ENCODE measurements at places on chromosomes 4 and X.
A peak's percentile ranks its signal among the peaks of the same experiment; 100 is the strongest.

DNA sequence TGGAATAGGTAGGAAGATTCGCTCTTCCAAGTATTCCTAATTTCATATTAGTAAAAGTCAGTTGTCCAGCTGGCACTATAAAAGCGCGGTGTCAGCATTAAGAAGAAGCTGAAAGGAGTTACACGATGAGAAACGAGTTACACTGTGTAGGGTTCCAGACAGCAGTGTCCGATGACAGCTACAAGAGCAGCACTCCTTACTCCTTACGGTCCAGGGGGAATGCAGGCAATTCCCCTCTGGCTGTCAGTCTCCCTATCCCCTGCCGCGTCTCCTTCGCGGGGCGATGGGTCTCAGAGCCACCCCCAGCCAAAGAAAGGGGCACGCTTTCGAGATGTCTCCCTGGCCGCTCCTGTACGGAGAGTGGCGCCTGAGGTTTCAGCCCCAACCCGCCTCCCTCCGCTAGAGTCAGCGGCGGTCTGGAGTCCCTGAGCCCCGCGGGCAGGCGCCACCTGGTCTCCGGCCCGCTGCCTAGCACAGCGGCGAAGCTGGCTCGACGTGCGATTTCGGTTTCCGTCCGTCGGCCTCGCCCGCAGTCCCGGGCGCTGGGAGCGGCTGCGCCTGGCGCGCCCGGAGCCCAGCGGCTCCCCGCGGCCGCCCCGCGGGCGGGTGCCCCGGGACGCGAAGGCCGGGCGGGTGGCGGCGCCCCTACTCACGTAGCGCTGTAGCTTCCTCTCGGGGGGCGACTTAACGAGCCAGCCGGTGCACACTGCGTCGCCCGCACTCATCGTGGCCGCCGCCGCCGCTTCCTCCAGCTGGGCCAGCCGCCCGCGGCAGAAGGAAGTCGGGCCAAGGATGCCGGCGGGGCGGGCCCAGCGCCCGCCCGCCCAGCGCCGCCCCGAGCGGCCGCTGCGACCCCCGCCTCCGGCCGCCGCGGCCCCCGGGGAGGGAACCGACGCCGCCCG is at the start of gene GAB3:
TSS of gene GAB3 (minus strand) at position 777 of the 902 bp plus-strand sequence. CDS start at position 725, 52 bp downstream.
- DNase-seq: peak; percentile 51

DNA sequence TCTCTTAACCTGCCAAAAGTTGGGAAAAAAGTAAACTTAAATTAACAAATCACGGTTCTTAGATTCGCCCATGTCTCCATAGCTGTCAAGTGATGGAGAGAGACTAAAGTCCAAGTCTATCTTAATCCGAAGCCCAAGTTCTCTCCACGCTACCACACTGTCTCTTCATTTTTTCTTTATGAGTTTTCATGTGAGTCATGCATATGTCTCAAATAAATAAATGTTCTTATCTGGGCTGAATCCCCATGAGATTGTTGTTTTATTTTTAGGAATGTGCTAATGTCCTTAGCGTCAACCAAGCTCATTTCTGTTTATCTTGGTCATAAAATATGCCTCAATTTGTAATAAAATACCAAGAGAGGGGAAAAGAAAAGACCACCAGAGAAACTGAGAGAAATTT is 169.3 kb downstream of the RCHY1 start:
- DNase-seq: no peak

DNA sequence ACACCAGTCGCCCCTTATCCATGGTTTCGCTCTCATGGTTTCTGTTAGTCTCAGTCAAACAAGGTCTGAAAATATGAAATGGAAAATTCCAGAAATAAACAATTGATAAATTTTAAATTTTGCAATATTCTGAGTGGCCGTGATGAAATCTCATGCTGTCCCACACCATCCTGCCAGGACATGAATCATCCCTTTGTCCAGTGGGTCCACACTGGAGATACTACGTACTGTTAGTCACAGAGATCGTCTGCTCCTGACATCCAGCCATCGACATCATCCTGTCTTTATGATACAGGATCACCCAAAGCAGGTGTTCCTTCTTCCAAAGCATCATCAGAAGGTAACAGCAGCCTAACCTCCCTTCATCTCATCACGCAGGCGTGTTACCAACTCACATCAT is 76.5 kb upstream of the MSX1 start:
- no peak for DNase-seq

GRCh38 chr4:15935504-15936402 is 2.8 kb downstream of the FGFBP1 start:
- DNase-seq: no peak

DNA sequence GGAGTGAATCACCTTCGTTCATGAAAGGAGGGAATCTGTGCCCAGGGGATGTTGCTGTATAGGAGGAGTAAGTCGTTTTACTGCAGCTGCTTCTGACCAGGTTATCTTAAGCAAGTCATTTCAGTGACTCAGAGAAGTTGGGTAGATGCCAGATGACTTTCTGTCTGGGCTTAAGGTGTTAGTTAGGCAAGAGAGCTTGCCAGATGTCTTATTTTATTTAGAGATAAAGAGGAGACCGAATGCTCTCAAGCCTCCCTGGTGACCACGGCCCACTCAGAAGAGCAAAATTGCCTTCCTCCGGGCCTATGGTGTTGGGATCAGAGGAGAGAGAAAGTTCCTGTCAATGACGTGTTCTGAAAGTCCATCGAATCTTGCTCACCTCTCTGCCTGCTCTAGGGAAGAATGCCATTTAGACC is 16.3 kb upstream of the ZNF827 start:
- no peak for DNase-seq

- no peak for DNase-seq
Observed at GRCh38 chr4:94762326-94762725, 4.6 kb downstream of the BMPR1B start.

- DNase-seq: no peak
Observed at GRCh38 chr4:16140879-16141249, 57.0 kb upstream of the PROM1 start.

- DNase-seq: no peak
Observed at GRCh38 chrX:22155126-22155525, 117.6 kb upstream of the CBLL2 start.

DNA sequence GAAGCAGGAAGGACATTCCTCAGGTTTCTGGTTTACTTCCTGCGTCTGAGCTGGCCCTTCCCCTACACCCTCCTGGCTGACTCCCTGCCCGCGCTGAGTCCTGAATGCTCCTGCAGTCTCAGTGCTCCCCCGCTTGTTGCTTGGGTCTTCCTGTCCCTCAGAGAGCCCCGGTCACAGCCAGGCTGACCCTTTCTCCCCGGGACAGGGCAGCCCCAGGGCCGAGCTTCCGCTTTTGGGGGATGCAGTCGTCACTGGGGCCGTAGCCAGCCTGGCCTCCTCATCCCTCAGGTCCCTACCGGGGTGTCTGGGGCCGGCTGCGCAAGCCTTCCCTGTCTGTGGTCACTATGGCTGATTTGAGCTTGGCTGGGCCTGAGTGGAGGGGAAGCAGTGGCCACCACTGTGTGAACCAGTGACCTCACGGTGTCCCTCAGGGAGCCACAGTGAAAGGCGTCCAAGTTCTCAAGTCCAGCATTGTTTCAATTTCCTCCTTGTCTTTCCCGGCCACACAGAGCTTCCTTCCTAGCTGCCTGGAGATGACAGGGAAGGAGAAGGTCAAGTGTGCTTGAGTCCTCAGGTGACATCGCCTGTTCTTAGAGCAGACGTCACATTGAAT is 34.1 kb upstream of the ASMTL start:
- no peak for DNase-seq

All from CD4-positive, alpha-beta T cell treated with Interleukin-10 for 1 hour (primary cell).